NCI-H460 (cell line): ENCODE measurements at places on chromosomes 4 and X. TPM values are rescaled to one million over a fixed set of nuclear protein-coding genes. Genes with fewer than 3 reads are reported as not detected.

- DNase-seq: no peak
Observed at GRCh38 chr4:173045571-173045970, 123.0 kb upstream of the GALNT7 start.

GRCh38 chr4:4641661-4642495 is 100.0 kb upstream of the STX18 start:
- no peak for DNase-seq

DNA sequence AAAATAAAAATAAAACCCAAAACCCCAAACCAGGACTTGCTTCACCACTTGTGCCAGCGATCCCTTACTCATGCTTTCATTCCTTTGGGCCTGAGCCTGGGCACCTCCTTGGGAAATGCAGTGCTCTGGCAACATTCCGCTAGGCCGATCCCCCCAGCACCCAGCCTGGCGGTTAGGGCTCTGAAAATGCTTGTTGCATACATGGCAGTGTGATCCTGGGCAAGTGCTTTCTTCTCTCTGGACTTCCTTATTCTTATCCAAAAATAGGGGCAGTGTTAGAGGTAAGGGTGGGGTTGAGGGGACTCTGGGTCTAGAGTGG is 4.6 kb downstream of the ZNF185 start:
- no peak for DNase-seq

- no peak for DNase-seq
Observed at GRCh38 chr4:154984148-154984547, 203.1 kb downstream of the RBM46 start.

DNA sequence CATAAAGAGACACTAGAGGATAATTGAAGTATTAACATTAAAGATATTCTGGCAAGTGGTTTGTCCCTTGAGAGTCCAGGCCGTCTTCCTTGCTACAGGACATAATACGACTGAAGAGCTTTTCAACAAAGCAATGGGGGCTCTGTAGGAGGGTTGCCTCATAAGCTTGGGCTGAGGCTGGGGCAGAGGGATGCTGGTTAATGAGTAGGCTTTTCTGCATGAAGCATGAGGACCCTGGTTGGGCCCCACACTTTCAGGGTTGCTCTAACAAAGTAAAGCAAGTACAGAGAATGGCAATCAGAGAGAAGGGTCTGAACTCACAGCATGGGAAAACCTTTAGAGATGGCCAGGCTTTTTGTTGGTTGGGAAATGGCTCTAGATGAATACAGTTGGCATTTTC is 281.3 kb downstream of the IDS start:
- no peak for DNase-seq

- no peak for DNase-seq
Observed at GRCh38 chr4:174277433-174277832, 6.0 kb downstream of the FBXO8 start.

DNA sequence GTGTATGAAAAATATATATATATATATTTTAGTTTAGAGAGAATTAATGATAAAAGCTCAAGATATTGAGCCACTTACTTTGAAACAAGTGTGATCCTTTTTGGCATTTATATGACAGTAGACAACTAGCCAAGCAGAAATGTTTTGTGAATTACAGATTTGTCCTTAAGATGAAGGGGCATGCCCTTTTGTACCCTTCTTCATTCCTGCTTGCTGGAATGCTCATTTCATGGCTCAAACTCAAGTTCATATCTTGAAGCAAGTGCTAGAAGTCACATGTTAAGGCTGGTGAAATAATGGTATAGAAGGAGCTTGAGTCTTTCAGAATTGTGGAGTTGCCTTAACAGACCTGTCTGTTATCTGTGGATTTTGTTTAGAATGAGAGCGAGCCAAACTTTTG is 203.0 kb downstream of the BMPR1B start:
- no peak for DNase-seq

The ZNF827 gene
- 4.1 and 5.5 TPM in 2 replicates for total RNA-seq

The CT45A3 gene
- not detected in 2 replicates for total RNA-seq

The RAB9B gene
- 0.67 and 0.98 TPM in 2 replicates for total RNA-seq
